ENCODE measurements at places on chromosomes 2 and 18. TPM values are rescaled to one million over a fixed set of nuclear protein-coding genes. Genes with fewer than 3 reads are reported as not detected.

GRCh38 chr2:17539611-17540092 lies 844 bp upstream of the VSNL1 start:
- DNase-seq = no peak

DNA sequence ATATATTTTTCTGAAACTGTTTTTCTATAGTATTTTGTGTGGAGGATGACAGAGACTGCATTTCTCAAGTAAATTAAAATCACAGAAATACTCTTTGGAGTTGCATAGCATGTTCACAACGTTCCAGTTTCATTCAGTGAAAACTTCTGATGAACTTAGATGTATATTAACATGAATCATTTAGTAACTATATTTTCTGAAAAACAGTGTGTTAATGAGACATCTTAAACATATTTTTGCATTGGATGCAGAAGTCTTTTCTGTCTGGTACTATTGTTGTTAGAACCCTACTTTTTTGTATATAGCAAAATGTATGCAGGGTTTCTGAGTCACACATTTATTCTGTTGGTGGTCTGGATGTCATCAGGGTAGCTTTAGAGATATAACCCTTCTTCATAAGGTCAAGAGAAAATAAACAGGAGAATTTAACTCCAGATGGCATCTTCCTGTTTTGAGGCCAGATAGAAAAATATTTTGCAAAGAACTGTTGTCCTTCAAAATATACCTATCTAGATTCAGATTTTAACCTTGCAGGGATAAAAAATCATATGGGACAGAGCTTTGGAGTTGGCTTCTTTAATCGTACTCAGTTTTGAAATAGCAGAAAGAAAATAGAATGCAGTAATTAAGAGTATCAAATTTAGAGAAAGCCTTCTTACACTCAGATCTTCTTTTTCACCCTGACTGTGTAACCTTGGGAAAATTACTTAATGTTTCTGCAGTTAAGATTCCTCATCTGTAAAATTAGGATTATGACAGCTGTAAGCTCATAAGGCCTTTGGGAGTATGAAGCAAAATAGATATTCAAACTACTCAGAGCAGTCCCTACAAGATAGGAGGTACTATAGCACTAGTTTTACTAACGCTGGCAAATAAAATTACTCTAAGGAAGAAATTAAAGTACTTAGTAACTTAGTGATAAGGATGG lies 5.3 kb downstream of the COL3A1 start:
- no peak for DNase-seq

- no peak for DNase-seq
Measured at GRCh38 chr18:8450013-8450412, 159.2 kb upstream of the RAB12 start.

Gene PSTPIP2
- 5.4 TPM for total RNA-seq

Gene SCYGR4
- total RNA-seq = not detected

Gene AQP4
- total RNA-seq = not detected

Gene DSC3
- 12.4 TPM for total RNA-seq

Gene FHOD3
- 15.6 TPM for total RNA-seq

Measured in tibial nerve (tissue), 4 donors.